Vagina (tissue), 2 donors: ENCODE measurements at places on chromosomes 1 and 21. TPM values are rescaled to one million over a fixed set of nuclear protein-coding genes. Genes with fewer than 3 reads are reported as not detected.

The ACTN2 gene
- 1.5 TPM for total RNA-seq

The ITLN2 gene
- 2.0 TPM for total RNA-seq

The ALPL gene
- total RNA-seq: 6.6 TPM

The AMY2A gene
- not detected for total RNA-seq

The HOOK1 gene
- total RNA-seq: 24.6 TPM

The CRYBG2 gene
- total RNA-seq: 67.0 TPM

The SKI gene
- total RNA-seq: 53.8 TPM

The GBP7 gene
- total RNA-seq: not detected

The SRM gene
- 68.0 TPM for total RNA-seq

DNA sequence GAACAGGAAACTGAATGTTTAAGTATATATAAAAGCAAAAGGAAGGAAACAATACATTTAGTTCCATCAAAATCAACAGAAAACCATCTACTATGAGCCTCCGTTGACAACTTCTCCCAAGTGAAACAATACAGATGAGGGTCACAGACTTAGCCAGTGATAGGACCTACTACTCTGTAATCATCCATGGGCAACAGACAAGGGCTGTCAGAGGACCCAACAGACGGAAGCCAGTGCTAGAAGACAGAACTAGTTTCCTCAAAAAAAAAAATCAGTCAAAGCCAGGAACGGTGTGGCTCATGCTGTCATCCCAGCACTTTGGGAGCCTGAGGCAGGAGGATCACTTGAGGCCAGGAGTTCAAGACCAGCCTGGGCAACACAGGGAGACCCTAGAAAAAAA is 20.6 kb downstream of the RERE start:
- no peaks in the 10 kb centered on the region for H3K4me1 ChIP-seq
- no peaks in the 10 kb centered on the region for H3K27me3 ChIP-seq
- DNase-seq: no peak
- H3K4me3 ChIP-seq: no peak overlapping the region
- no peak overlapping the region for H3K27ac ChIP-seq

DNA sequence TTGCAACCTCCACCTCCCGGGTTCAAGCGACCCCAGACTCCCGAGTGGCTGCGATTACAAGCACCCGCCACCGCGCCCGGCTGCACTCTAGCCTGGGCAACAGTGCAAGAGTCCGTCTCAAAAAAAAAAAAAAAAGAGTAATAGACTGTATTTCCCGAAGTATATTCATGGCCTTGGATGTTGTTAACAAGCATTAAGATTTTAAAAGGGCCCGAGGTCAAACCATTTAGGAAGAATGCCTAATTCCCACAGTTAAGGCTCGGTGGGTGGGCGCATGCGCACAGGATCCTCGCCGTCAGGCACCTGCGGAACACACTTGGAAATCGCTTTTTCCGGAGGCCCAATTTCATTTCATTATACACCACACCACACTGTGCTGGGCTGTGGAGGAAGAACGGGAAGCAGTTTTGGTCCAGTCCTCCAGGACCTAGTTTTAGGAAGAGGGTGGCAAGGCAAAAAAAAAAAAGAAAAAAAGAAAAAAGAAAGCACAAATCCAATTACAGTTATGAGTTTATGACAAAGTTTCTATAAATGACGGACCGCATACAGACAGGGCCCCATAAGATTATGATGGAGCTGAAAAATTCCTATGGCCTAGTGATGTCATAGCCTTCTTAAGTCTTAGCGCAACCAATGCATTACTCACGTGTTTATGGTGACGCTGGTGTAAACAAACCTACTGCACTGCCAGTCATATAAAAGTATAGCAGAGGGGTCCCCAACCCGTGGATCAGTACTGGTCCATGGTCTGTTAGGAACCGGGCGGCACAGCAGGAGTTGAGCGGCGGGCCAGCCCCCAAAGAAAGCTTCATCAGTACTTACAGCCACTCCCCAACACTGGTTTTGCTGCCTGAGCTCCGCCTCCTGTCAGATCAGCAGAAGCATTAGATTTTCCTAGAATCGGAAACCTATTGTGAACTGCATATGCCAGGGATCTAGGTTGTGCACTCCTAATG is 38.2 kb downstream of the H3-3A start:
- no peak for DNase-seq
- H3K4me1 ChIP-seq: peaks cover 12% of the 10 kb centered on the region
- H3K27me3 ChIP-seq: no peaks in the 10 kb centered on the region
- H3K27ac ChIP-seq: no peak overlapping the region
- peak overlapping the region; percentile 34 for H3K4me3 ChIP-seq

GRCh38 chr1:197981561-197981960 is 64.4 kb downstream of the LHX9 start:
- H3K4me3 ChIP-seq: no peak overlapping the region
- H3K27me3 ChIP-seq: no peaks in the 10 kb centered on the region
- no peaks in the 10 kb centered on the region for H3K36me3 ChIP-seq
- DNase-seq: no peak
- no peaks in the 10 kb centered on the region for H3K4me1 ChIP-seq

DNA sequence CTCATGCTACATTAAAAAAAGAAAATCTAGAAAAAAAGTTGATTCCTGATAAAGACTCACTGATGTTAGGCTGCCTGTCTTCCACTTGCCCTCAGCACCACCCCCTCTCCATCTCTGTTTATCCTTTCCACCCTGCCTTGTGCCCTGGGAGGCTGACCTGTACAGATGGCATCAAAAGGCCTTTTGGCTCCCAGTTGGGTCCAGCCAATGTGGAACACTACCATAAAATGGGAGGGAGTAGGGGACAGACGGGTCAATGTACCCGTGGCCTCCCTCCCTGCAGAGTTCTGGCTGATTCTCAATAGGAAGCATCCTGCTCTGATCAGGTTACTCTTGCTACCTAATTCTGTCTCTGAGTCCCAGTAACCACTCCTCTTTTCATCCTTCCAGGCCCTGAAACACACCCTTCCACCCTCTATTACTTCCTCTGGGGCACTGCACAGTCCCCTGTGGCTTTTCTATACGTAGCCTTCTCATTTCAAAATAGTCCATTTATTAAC is 300.0 kb downstream of the HHIPL2 start:
- H3K36me3 ChIP-seq: no peaks in the 10 kb centered on the region
- DNase-seq: no peak
- H3K4me1 ChIP-seq: no peaks in the 10 kb centered on the region
- no peaks in the 10 kb centered on the region for H3K27me3 ChIP-seq

DNA sequence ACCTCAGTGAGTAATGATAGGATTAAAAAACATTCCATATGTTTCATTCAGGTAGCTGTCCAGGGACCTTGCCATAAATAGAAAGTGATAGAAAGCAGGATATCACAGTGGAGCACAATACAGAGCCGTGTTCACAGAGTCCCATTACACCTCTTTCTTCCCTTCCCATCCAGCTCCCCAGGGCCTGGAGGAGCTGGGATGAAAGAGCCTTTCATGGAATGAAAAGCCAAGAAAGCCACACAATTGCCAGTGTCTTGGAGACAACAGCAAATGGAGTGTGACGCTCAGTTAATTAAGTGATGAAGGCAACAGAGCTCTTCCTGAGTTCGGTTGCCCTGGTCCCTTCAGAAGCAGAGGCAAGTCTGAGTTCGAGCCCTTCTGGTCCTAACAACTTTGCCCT is 387.3 kb upstream of the PLXNA2 start:
- H3K4me3 ChIP-seq: no peak overlapping the region
- no peak for DNase-seq
- no peaks in the 10 kb centered on the region for H3K27me3 ChIP-seq
- no peak overlapping the region for H3K27ac ChIP-seq
- no peaks in the 10 kb centered on the region for H3K36me3 ChIP-seq

GRCh38 chr1:42940851-42941639 is 17.6 kb downstream of the SLC2A1 start:
- H3K27me3 ChIP-seq: no peaks in the 10 kb centered on the region
- peak overlapping the region; percentile 82 for H3K27ac ChIP-seq
- H3K4me3 ChIP-seq: no peak overlapping the region
- no peak for DNase-seq
- peaks cover 92% of the 10 kb centered on the region for H3K4me1 ChIP-seq
- H3K36me3 ChIP-seq: no peaks in the 10 kb centered on the region

DNA sequence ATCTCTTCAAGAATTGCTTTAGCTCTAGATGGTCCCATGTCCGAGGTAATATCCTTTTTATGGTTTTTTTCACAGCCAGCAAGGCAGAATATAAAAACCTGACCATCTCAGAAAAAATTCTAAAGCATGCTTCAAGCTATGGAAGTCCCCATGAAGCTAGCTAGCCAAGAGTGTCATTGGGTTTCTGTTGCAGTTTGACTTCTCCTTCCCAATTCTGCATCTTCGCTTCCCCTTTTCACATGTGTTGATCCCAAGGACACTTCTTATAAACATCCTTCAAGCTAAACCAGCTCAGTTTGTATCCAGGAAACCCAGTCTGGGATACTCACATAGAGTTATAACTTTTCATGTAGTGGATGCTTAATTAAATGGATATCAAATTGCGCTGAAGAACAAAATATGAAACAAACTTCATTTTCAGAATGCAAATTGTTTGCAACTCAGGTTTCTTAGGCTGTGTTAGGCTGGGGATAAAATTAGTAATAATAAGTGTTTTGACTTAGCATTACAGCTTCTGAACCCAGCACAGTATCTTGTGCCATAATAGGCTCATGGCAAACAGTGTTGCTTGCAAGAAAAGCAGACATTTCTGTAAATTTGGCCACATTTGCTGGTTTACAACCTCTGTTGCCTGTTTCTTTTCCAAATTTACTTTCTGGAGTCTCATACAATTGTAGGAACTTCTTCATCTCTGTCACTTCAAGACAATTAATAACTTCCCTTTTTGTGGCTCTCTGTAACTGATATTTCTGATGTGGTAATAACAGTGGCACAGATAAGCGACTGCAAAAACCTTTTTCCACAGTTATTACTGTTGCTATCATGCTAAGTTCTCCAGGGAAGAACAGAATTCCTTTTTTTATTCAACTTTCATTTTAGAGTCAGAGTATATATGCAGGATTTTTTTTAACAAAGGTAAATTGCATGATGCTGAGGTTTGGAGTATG is 53.2 kb downstream of the NCAM2 start:
- no peak overlapping the region for H3K27ac ChIP-seq
- no peak for DNase-seq
- no peaks in the 10 kb centered on the region for H3K27me3 ChIP-seq
- H3K36me3 ChIP-seq: no peaks in the 10 kb centered on the region
- no peaks in the 10 kb centered on the region for H3K4me1 ChIP-seq

DNA sequence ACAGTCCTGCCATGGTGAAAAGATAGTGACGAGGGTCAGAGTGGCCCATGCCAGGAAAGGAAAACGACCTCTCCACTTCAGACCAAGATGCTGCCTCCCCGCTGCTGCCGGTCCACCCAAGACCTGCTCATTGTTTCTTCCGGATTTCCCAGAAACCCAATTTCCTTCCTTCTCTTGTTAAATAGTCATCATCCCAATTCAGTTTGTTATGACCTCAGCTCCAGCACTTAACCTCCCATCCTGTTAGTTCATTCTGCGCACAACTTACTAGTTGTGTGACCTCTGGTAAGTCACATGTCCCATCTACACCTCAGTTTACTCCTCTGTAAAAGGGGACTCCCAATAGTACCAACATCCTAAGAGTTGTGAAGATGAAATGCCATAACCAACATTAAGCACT is 29.9 kb upstream of the PPP1R15B start:
- H3K4me1 ChIP-seq: peaks cover 71% of the 10 kb centered on the region
- no peak overlapping the region for H3K4me3 ChIP-seq
- H3K27ac ChIP-seq: peak overlapping the region; percentile 79
- no peak for DNase-seq
- peaks cover 22% of the 10 kb centered on the region for H3K36me3 ChIP-seq

DNA sequence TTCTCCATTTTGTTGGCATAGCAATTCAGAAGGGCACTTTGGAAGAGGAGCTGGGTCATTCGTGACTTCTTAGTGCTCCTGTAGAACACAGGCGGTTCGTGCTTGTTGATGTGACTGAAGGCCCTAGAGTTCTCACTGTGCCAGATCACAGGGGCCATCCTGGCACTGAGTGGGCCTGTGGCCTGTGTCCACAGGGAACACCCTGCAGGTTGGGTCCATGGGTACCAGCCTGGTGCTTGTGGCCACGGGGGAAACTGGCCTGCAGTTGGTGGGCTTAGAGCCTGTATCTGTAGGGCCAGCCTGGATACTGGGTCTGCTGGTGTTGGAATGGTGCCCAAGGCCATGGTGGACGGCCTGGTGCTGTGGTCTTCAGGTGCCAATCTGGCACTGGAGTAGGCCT is 9.2 kb downstream of the OR2G3 start:
- no peaks in the 10 kb centered on the region for H3K27me3 ChIP-seq
- no peak for DNase-seq
- H3K36me3 ChIP-seq: no peaks in the 10 kb centered on the region
- no peak overlapping the region for H3K4me3 ChIP-seq

GRCh38 chr1:1889847-1890505 is 911 bp downstream of the GNB1 start:
- no peaks in the 10 kb centered on the region for H3K36me3 ChIP-seq
- H3K27me3 ChIP-seq: no peaks in the 10 kb centered on the region
- H3K4me1 ChIP-seq: peaks cover 79% of the 10 kb centered on the region
- H3K4me3 ChIP-seq: peak overlapping the region; percentile 92

- H3K27ac ChIP-seq: no peak overlapping the region
- no peaks in the 10 kb centered on the region for H3K36me3 ChIP-seq
- DNase-seq: no peak
- H3K4me1 ChIP-seq: peaks cover 10% of the 10 kb centered on the region
- H3K27me3 ChIP-seq: no peaks in the 10 kb centered on the region
- no peak overlapping the region for H3K4me3 ChIP-seq
Measured at GRCh38 chr1:158121604-158122254, 59.0 kb upstream of the CD1D start.

GRCh38 chr1:75131565-75132241 is 2.5 kb upstream of the LHX8 start:
- no peak overlapping the region for H3K4me3 ChIP-seq
- H3K36me3 ChIP-seq: no peaks in the 10 kb centered on the region
- H3K27ac ChIP-seq: no peak overlapping the region
- DNase-seq: no peak
- H3K4me1 ChIP-seq: peaks cover 15% of the 10 kb centered on the region

DNA sequence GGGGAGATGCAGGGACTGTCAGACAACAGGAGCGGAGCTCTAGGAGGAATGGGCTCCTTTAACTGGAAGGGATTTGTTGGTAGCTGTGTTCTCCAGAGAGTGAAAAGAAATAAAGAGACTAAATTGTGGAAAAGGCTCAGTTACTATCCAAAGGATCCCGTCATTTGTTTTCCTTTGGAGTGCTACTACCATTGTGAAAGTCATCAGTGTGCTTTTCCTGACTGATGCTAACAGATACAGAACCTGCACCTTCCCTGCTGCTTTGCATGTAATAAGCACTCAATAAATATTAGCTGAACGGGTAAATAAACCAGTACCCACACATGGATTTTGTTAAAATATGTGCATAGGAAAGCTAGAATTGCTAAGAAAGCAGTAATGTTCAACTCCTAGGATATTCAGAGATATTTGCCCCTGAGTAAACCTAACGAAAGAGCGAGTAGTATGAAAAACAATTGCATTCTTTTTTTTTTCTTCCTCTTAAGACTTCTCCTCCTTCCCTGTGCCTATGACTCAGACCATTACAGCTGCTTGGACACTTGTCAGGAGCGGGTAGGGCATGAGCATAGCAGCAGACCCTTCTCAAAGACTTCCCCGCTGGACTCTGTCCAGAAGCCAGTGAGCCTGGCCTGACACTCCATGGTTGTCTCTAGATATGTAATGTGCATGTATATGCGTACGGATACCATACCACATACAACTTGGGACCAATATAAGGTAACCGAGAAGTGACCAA is 41.7 kb downstream of the PTGFRN start:
- no peak for DNase-seq
- no peaks in the 10 kb centered on the region for H3K36me3 ChIP-seq
- H3K27ac ChIP-seq: peak overlapping the region; percentile 51
- no peak overlapping the region for H3K4me3 ChIP-seq

- no peak overlapping the region for H3K4me3 ChIP-seq
- H3K27me3 ChIP-seq: no peaks in the 10 kb centered on the region
- DNase-seq: no peak
- H3K27ac ChIP-seq: no peak overlapping the region
- H3K4me1 ChIP-seq: no peaks in the 10 kb centered on the region
- no peaks in the 10 kb centered on the region for H3K36me3 ChIP-seq
Measured at GRCh38 chr1:211037095-211037494, 96.9 kb downstream of the KCNH1 start.
